ENCODE measurements at places on chromosomes 5 and 9. TPM values are rescaled to one million over a fixed set of nuclear protein-coding genes. Genes with fewer than 3 reads are reported as not detected.

The CKS2 gene
- 84.3 TPM for polyA plus RNA-seq

The GLRX gene
- 67.2 TPM for polyA plus RNA-seq

The PCDHB4 gene
- 1.5 TPM for polyA plus RNA-seq

The DIPK1B gene
- polyA plus RNA-seq = 31.0 TPM

DNA sequence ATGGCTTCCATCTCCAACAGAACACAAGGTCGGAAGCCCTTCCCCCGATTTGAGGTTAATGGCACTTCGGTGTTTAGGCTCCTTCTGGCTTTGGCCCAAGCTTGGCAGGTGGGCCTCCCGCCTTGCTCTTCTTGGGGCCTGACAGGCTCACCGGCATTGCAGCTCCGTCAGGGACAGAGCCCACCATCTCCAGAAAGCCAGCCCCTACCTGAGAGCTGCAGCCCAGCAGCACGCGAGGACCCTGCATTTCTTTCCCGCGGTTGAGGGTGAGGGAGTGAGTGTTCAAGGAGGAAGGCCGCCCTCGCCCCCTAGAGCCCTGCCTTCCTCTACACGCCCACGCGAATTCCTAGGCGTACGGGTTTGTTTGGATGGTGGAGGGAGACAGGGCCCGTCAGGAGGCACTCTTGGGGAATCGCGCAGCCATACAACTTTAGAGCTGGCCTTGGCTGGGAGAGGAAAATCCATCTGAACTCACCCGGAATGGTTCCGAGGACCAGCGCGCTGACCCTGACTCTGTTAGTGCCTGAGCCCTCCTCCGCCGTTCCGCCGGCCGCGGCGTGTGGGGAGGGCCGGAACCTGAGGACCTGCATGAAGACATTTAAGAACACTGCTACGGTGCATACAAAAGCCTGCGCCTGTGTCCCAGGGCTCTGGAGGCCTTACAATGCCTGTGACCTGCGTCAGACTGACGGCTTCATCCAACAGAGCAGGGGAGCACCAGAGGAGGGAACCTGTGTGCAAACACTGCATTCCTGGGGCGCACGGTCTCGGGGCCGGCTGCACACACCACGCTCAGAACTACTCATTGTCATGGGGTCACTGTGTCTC is 73.8 kb downstream of the MRPL36 start:
- DNase-seq = no peak
